NCI-H2227 treated with DMSO at 0.1 percent for 48 hours (cell line): ENCODE measurements at places on chromosomes 4 and X.

- DNase-seq = no peak
These were observed 145.6 kb upstream of the SCML1 start for GRCh38 chrX:17591741-17592110.

- DNase-seq = no peak
These were observed 158.5 kb downstream of the SHOX start for GRCh38 chrX:789096-789495.

- no peak for DNase-seq
These were observed 48.8 kb downstream of the RPS3A start for GRCh38 chr4:151148261-151148660.

DNA sequence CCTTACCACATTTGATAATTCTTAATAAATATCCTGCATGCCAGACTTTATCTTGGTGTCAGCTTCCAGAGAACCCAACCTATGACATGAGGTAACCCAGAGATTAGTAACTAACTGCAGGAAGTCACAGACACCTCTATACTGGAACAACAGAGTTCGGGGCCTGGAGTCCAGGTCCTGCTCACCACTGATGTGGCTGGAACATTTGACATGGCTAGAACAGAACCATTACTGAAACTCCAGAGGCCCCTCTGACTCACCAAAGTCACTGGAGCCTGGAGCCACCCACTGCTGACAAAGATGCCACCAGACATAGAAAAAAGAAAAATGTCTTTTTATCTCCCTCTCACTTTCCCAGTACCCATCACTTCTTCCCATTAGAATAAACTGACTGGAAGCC lies 403.7 kb downstream of the MID1IP1 start:
- DNase-seq = no peak
